AG08395 (cell line): ENCODE measurements at places on chromosomes 1 and 21.

DNA sequence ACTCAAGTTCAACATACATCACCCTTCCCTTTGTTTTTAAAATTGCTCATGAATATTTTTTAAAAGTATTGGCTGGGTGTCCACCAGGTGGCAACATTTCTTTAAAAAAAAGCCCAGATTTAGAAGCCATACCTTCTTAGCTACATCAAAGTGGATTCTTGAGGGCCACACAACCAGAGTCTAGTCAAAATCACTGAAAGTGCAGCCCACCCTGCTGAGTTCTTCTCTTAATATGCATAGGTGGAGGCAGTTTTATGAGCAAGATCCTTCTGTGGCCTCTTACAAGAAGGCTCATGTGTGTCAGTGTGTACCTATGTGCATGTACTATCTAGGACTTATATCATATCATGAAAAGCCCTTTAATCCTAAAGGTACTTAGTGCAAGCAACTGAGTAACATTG lies 16.9 kb upstream of the GNG12 start:
- peak; percentile 23 for DNase-seq

- no peak for DNase-seq
Measured at GRCh38 chr1:32197837-32198236, 2.6 kb upstream of the CCDC28B start.

DNA sequence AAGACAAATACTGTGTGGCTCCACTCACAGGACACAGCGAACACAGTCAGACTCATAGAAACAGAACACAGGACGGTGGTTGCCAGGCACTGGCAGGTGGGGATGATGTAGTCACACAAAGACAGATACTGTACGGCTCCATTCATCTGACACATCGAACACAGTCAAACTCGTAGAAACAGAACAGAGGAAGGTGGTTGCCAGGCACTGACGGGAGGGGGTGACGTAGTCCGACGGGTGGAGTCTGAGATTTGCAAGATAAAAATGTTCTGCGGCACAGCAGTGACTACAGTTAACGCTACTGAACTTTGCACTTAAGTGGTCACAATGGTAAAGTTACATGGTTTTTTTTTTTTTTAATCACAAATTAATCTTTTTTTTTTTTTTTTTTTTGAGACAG lies 18.7 kb downstream of the C21orf58 start:
- no peak for DNase-seq

DNA sequence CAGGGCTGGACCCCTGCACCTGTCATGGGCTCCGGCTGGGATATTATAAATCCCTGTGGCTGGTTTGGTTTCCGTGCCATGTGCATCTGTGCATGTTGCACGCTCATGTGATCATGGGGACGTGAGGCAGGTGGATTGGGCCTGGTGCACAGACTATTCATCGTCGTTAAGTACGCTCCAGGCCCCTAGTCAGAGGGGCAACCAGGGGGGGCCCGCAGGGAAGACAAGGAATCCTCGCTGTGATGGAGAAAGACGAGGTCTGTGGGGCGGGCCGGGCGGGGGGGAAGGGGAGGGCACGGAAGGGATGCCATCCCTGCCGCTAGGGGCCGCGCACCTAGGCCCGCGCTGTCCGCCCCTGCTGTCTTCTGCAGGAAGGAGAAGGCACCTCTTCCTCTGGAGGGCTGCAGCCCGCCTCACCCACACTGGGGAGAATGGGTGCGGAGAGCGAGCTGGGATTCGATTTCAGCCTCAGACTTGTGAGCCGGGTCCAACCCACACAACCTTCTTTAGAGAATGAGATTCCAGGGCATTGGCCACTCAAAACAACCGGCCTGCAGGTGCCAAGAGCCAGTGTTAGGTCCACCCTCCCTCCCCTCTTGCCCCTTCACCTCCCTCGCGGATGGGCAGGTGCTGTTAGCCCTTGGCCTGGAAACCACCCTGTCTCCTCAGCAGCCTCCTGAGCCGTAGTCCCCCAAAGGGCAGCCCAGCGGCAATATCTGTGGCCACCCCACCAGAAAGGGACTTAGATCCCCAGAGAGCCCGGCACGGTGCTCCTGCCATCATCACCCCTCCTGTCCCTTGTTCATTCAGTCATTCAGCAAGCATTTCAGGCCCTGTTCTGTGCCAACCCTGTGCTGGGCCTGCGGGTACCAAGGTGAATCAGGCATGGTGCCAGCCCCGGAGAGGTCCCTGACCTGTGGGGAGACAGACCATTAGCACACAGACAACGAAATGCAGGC lies 950 bp upstream of the LRP8 start:
- DNase-seq = no peak

DNA sequence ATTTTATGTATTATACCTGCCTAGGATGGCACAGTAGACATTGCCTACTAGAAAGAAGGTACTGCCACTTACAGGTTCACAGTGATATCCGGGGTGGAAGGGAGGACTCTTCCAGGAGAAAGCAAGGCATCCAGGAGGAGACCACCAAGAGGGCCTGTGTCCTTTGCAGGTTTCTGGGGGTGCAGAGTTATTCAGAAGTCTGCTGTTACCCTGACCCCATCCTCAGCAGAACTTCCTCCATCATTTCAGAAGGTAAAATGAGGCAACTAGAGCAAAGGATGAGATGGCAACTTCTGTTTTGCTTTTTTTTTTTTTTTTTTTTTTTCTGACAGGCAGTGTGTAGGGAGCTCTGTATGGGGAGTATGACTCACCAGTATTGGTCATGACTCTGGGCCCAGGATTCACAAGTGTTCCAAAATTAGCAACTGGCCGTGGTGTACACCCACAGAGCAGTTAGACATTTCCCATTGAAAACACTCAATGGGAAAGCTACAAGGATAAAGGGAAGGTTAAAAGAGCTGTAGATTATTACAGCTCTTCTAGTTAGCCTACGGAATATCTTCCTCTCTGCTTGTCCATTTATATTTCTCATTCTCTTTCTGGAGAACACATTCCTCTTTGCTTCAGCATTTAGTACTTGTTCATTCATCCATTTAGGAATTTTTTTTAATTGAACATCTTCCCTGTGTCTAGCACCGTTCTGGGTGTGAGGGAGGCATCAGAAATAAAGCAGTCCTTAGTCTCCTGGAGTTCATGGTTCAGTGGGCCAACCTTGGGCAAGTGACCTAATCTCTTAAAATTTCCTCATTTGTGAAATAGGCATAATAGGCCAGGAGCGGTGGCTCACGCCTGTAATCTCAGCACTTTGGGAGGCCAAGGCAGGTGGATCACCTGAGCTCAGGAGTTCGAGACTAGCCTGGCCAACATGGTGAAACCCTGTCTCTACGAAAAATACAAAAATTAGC lies 50.5 kb upstream of the PPP2R5A start:
- DNase-seq = peak; percentile 96

- no peak for DNase-seq
Measured at GRCh38 chr1:33573661-33574060, 101.2 kb downstream of the ZSCAN20 start.

GRCh38 chr1:157245823-157246222 lies 107.6 kb upstream of the ETV3 start:
- no peak for DNase-seq

DNA sequence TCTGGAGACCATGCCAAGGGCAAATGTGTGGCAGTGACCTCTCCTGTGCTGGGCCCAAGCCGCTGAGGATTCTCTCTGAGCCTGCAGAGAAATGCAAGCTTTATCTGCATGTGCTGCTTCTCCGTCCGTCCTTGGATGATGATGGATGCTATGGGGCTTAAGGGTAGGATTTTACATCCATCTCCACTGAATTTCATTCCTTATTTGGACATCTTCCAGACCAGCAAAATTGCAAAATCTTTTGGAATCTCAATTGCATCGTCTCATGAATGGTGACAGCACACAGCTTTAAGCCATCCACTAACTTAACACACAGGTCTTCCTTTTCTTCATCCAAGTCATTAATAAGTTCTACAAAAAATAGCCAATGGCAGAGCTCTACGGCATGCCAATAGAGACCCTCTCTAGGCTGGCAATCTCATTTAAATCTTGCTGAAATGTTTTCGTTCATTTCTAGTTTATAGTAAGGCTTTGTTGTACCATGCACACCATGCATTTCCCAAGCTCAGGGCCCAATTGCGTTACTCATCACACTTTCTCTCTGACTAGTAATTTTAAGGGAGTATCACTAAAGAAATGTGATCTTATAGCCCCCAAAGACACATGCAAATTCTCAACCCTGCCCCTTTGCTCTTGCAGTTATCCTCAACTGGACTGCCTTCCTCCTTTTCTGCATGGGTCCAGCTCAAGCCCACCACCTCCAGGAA lies 11.1 kb downstream of the BATF3 start:
- no peak for DNase-seq

DNA sequence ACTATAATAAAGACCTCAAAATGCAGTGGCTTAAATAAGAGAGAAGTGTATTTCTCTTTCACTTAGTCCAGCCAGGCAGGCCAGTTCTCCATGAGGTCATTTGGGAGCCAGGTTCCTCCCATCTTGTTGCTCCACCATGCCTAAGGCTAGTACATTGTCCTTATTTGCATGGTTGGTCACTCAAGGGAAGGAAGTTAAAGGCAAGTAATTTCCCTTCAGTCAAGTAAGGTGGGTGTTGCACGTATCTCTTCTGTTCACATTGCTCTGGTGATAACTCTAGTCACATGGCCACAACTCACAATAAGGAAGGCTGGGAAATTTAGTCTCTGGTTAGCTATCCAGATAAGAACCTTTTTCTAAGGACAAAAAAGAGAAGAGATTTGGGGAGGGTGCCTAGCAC lies 27.2 kb upstream of the TADA1 start:
- no peak for DNase-seq

- DNase-seq = no peak
Measured at GRCh38 chr1:202547215-202547614, 163.0 kb downstream of the SYT2 start.

- peak; percentile 16 for DNase-seq
Measured at GRCh38 chr1:167057241-167057688, 32.9 kb downstream of the GPA33 start.

- DNase-seq = no peak
Measured at GRCh38 chr21:35226968-35227744, 178.1 kb upstream of the RUNX1 start.

DNA sequence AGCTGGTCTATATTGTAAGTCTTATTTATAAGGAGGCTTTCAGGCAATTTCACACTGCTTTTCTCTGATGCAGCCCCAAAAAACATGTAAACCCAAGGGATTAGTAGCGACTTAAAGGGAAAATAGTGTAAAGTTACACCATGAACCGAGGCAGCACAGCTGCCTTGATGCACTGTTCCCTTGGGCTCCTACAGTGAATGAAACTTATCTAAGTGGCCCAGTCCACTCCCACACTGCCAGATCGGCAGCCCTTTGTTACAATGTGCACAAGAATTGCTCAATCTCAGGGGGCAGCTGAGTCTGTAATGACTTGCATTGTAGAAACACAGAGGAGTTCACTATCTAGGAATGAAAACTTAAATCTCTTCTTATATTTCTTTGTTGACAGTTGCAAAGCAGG lies 120.8 kb upstream of the ADGRL2 start:
- DNase-seq = no peak

DNA sequence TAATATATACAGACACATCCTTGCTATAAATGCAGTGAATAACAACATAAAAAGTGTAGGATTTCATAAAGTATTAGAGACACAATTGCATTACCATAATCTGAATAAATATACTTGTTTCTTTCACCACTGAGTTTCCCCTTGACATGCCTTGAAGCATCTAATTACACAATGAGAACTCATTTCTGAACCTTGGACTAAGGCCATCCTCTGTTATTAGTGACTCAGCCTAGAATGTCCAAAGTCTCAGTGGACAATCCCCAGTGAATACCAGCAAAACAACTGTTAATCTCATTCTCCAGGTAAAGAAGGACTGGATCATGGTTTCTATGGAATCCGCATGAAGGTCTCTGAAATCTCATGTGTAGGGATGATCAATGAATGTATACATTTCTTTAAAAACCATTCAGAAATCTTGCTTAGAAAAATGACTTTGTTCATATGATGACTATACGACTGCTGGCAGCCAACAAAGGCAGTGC lies at the start of gene OR2L5:
TSS of gene OR2L5 (plus strand) at position 432 of the 482 bp plus-strand sequence. CDS start 8,288 bp downstream, outside the sequence.
- no peak for DNase-seq

DNA sequence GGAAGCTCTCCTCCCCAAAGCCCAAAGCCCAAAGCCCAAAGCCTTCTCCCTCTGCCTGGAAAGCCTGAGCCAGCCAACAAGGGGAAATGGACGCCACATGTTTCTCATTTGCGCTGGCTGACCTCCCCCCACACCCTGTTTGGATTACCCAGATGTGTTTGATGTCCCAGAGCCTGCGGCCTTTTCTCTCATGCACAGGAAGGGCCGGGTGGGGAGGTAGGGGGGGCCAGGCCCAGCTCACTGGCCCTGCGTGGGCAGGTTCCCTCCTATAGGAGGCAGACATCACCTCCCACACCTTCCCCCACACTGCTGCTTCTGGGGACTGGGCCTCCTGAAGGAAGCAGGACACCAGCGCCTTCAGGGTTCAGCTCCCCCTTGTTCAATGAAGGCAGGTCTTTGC lies 116.3 kb downstream of the NAV1 start:
- peak; percentile 93 for DNase-seq

DNA sequence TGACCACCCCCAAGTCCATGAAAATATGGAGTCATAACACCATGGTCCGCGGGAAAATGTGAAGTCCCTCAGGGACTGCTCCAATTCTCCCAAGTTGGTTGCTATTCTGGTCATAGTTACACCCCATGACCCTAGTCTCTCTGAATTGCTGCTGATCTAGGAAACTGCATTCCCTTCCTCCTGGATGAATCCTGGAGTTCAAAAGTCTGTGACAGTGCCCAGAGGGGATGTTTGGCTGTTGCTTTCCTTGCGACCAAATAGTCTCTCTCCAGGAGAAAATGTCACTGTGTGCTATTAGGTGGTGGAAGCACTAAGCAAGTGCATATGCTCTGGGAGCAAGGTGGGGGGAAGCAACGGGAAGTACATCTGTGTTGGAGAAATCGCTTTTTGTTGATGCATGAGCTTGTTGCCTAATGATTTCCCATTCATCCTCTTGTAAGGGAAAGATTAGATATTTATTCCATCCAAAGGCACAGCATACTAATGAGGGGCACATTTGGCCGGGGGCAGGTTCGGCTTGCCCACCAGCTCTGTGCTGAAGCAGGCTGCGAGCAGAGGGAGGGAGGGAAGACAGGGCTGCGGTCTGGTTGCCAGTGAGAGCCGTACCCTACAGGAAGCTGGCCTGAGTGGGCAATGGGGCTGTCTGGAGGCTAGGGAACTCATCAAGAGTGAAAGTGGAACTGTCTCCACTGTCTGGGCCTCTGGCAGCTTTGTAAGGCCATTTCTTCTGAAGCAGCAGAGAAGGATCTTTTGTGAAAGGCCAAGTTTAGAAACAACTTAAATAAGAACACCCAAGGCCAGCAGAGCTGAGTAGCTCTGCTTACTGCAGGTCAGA lies 27.2 kb downstream of the SYT6 start:
- DNase-seq = no peak

DNA sequence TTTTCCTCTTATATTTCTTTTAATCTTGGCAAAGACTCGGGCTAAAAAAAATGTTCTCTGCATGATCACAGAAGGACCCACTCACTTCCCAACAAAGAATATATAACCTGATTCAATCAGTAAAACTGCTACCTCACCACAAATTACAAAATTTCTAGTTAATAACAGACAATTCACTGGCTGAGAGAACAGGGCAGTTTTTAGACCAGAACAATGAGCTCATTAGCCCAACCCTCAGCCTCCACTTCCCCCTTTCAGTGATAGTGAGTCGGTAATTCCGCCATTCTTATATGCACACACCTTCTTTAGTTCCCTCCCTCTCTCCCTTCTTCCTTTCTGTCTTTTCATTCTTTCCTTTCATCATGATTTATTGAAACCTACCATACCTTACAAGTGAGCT lies 8.9 kb downstream of the SIPA1L2 start:
- no peak for DNase-seq
